ENCODE measurements at places on chromosomes 16 and 17.

DNA sequence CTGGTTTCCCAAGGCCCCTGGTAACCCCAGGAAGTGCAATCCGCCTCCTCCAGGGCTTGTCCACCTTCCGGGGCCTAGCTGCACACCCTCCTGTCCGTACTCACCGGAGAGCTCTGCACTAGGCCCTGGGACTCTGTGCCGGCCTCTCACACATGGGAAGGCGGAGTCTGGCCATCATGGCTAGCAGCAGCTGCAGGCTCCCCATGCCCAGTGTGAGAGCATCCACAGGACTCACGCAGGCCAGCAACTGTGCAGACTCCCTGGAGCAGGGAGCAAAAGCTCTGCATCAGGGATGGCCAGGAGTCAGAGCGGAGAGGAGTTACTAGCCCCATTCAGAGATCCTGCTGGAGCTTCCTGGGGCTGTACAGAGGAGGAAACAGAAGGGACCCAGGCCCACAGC, 20.2 kb downstream of the FOXN1 start:
- DNase-seq: no peak

DNA sequence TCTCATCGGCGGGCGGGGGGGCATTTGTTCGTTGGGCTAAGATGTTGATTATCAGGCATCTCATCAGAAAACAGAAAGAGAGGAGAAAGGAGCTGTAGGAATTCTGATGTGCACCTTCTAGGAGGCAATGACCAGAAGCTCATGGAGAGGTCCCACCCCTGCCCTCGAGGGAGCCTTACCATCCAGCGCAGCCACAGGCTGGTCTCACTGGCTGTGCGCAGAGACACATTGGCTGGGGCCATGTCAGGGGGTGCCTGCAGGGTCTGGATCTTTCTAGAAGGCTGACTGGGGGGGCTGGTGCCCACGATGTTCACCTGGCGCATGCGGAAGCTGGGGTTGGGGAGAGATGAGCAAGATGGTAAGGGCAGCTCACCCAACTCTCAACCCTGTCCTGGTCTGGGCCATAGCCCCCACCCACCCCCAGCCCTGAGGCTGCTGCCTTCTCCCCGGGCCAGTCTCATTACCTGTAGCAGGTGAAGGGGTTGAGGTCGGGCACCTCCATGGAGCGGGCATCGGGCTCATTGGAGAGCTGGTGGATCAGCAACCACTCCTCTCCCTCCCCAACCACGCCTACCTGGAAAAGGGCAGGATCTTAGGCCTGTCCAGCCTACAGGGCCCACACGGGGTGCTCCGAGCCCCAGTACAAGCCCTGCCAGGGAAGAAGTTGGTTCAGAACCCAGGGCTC, 86.2 kb upstream of the CDC42EP4 start:
- no peak for DNase-seq

DNA sequence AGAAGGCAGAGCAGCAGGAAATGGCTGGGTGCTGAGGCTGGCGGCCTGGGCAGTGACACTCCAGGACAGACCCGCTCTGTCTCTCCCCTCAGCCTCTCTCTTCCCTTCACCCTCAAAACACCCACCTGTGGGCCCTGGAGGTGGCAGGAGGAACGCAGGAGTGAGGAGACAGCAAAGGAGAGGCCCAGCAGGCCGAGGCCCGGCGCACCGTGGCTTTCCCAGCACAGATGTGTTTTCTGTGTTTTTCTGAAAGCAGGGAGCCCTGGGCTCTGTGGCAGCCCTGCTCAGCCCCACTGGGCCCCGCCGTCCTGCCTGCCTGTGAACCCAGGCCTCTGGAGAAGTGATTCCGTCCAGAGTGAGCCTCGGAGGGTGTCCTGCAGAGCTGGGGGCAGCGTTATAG, 30.5 kb downstream of the ZNF469 start:
- DNase-seq: no peak

DNA sequence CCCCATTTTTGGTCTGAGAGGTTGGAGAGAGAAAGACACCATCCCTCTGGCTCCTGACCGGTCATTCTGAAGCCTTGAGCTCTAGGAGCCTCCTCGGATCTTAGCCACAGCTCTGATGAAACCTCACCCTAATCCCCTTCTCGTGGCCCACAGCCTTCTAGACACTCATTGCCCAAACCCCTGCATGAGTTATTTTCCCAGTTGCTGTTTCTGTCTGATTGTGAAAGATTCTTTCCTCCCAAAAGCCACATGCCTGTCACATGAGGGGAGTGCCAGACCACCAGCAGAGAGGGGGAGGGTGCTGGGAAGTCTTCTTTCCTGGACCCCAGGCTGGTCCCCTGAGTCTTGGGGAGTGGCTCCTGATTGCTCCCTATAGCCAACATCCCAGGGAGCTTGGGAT, 17.6 kb upstream of the ABR start:
- peak; percentile 83 for DNase-seq

Data from sigmoid colon (tissue), 7 donors.